HepG2 (cell line): ENCODE measurements at places on chromosomes 5 and 9.

DNA sequence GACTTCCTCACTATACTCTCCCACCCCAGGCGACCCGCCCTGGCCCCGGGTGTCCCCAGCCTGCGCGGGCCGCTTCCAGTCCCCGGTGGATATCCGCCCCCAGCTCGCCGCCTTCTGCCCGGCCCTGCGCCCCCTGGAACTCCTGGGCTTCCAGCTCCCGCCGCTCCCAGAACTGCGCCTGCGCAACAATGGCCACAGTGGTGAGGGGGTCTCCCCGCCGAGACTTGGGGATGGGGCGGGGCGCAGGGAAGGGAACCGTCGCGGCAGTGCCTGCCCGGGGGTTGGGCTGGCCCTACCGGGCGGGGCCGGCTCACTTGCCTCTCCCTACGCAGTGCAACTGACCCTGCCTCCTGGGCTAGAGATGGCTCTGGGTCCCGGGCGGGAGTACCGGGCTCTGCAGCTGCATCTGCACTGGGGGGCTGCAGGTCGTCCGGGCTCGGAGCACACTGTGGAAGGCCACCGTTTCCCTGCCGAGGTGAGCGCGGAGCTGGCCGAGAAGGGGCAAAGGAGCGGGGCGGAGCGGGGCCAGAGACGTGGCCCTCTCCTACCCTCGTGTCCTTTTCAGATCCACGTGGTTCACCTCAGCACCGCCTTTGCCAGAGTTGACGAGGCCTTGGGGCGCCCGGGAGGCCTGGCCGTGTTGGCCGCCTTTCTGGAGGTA is 2.1 kb downstream of the CA9 start:
- no peak for DNase-seq

DNA sequence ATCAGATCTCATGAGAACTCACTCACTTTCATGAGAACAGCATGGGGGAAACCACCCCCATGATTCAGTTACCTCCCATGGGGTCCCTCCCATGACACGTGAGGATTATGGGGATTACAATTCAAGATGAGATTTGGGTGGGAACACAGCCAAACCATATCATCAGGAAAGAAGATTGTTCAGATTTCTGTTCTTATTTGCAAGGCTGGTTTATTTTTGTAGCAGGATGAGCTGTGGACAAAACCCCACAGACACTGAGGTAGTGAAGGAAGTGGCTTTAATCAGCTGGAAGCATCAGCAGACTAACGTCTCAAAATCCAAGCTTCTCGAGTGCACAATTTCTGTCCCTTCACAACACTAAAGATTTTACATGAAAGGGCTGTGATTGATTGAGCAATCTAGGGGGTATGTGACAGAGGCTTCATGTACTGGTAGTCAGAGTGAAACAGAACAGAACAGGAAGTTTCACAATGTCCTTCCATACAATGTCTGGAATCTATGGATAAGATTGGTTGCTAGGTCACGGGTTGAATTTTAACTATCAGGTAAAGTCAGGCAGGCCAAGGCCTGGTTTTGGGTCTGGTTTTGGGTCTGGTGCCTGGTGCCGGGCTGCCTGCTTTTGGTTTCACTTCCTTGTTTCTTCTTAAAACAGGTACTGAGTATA is 91.3 kb upstream of the ZNF366 start:
- peak; percentile 60 for DNase-seq

DNA sequence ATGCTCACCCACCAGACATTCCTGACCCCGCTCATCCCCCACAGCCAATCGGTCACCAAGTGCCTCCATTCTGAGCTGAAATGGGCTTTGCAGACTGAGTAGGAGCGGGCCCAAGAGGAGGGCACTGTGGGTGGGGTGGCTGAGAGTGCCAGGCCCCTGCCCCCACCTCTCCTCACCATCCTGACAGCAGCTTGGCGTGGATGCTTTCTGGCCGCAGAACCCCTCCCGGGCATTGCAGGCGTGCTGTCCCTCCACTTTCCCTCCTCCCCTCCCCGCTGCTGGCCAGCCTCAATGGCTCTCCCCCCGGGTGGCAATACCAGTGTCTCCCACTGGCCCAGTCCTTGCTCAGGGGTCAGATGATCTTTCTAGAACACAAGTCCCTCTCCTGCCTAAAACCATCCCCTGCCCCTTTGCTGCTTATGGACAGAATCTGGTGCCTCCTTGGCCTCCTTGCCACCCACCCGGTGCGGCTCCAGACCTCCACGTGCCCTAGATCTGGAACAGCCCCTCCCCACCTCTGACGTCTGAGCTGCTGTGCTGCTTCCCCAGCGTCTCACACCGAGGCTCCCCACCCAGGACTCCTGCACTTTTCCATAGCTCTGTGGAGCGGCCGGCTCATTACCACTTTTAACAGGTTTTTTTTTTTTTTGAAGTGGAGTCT is 6.1 kb downstream of the FLT4 start:
- no peak for DNase-seq

- no peak for DNase-seq
Measured at GRCh38 chr5:125160787-125161502, 414.5 kb upstream of the ZNF608 start.

- DNase-seq = no peak
Measured at GRCh38 chr5:145473042-145473642, 362.0 kb downstream of the PRELID2 start.

GRCh38 chr5:43038496-43038989 is 1.6 kb downstream of the ANXA2R start:
- DNase-seq = no peak

GRCh38 chr5:80242849-80243248 is 13.0 kb downstream of the SERINC5 start:
- no peak for DNase-seq

DNA sequence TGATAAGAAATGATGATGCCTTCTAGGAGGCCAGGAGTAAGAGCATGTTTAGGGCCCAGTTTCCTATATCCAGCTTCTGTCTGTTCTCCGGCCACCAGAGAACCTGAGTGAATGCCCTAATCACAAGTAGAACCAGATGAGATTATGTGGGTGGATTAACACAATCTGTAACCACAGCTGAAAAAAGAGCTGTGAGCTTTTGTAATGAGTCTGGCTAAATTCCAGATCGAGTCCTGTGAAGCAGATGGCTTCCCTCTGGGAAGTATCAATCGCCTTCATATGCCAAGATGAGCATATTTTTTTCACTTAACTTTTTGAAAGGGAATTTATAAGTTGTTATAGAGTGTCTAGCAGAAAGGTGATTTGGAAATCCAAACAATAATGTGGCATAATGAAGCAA is 99.8 kb downstream of the NNT start:
- DNase-seq = no peak

GRCh38 chr5:15791274-15791673 is 291.3 kb downstream of the FBXL7 start:
- no peak for DNase-seq

- no peak for DNase-seq
Measured at GRCh38 chr9:85897848-85898247, 43.1 kb upstream of the NAA35 start.

GRCh38 chr5:6545036-6545693 is 87.7 kb downstream of the NSUN2 start:
- no peak for DNase-seq

DNA sequence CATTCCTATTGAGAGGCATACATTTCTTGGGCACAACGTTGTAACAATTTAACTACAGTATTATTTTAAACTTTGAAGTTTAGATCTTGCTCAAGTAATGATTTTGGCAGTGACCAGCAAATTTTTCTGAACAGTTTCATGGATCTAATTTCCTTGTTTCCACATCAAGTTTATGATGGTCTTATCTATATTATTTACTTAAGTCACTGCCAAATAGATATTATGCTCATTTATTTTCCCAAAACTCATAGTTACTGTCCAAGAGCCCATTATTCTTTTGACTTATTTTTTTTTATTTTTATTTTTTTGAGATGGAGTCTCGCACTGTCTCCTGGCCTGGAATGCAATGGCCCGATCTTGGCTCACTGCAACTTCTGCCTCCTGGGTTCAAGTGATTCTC is 86.5 kb upstream of the TLE4 start:
- no peak for DNase-seq

GRCh38 chr9:71271602-71272001 is 150.2 kb upstream of the TRPM3 start:
- DNase-seq = no peak

DNA sequence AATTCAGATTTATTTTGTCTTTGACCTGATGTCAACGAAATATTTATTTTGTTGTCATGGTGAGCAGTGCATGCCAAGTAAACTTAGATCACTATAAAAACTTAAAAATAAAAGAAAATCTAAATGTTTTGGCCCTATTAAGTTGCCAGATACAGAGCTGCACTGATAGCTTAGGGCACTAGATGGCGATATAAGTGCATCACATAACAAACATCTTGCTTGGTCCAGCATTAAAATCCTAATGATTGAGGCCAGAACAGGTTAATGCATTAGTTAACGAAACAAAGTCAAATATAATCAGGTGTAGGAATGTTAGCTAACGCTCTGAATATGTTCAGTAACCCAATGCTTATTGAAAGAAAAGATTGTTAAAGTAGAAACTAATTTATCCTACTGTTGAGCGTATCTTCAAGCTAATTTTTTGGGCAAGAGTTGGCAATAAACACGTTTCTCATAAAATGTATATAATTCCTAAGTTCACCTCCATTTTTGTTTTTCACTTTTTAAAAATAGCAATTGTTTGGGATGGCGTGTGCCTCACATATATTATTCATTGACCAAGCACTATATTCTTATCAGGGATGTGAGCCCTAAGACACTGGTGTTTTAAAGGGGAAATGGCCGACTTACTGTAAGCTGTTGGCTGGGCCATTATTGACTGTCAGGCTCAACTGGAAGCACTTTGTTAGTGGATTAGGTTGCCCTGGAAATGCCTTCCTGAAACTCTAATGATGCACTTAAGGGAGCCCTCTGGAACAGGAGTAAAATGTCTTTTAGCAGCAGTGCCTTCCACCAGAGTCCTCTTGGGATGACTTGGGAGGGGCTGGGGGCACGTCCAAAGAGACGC is 33.3 kb downstream of the KCTD16 start:
- peak; percentile 42 for DNase-seq
